Thoracic aorta (tissue), 2 donors: ENCODE measurements at places on chromosomes 7 and 10. TPM values are rescaled to one million over a fixed set of nuclear protein-coding genes. Genes with fewer than 3 reads are reported as not detected.
A peak's percentile ranks its signal among the peaks of the same experiment; 100 is the strongest.

GRCh38 chr7:27739909-27740448 lies at the start of gene TAX1BP1:
TSS of gene TAX1BP1 (plus strand) at chr7:27740162. CDS start at chr7:27748525, 8,363 bp downstream.
- peak within 1 kb of the TSS; percentile 100 for H3K27ac ChIP-seq
- H3K27me3 ChIP-seq = no peaks in the 10 kb centered on the region

DNA sequence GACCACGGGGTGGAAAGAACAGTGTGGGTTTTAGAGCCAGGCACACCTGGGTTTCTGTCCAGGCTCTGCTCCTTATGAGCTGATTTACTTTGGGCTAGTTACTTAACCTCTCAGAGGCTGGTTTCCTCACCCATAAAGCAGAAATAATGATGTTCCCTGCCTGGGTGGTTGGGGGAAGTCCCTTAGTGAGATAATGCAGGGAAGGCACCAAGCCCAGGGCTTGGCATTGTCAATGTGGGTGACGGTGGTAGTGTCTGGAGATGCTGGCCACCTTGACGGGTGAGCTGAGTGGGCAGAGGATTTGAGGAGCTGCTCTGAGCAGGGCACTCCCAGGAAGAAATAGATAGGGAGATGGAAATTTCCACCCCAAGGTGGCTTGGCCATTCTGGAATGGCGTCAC lies 65.2 kb downstream of the SH2D4B start:
- DNase-seq = no peak
- no peak overlapping the region for H3K27ac ChIP-seq
- H3K4me3 ChIP-seq = no peak overlapping the region
- no peaks in the 10 kb centered on the region for H3K36me3 ChIP-seq

The KIAA1217 gene
- total RNA-seq = 15.2 TPM

GRCh38 chr7:35494407-35494806 lies 200.5 kb downstream of the HERPUD2 start:
- no peaks in the 10 kb centered on the region for H3K4me1 ChIP-seq
- H3K4me3 ChIP-seq = no peak overlapping the region
- H3K27me3 ChIP-seq = no peaks in the 10 kb centered on the region
- no peaks in the 10 kb centered on the region for H3K36me3 ChIP-seq
- no peak for DNase-seq

- no peaks in the 10 kb centered on the region for H3K36me3 ChIP-seq
- peaks cover 3% of the 10 kb centered on the region for H3K4me1 ChIP-seq
- H3K27me3 ChIP-seq = no peaks in the 10 kb centered on the region
- DNase-seq = no peak
- H3K4me3 ChIP-seq = no peak overlapping the region
Observed at GRCh38 chr7:115060095-115060870, 138.4 kb downstream of the MDFIC start.

DNA sequence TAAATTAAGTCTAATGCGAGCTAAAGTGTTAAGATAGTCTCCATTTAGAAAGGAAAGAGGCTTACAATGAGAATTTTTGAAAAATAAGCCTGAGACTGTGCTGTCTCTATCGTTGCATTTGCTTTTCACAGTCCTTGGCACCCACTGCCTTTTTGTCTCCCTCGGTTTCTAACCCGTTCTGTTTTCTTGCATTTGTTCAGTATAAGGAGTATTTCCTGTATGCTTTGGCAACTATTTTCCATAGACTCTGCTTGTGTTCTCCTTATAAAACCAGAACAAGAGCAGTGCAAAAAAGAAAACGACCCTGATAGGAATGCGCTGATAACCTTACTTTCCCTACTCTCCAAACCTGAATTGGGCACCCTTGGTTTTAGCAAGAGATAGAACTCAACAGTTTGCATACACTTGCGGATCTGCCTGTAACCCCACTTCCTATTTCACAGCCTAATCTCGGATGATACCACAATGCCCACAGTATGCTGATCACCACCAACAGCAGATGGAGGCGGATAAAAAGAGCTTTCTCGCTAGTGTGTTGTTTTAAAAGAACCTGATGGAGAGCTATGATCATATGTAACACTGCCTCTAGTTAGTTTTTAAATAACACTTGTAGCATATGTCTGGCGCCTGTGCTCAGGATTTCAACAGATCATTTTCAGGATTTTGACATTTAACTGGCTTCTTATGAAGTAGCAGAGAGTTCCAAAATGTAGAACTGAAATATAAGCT lies 1.6 kb upstream of the ARHGAP12 start:
- H3K4me1 ChIP-seq = peaks cover 18% of the 10 kb centered on the region
- H3K36me3 ChIP-seq = no peaks in the 10 kb centered on the region
- no peak for DNase-seq
- H3K27ac ChIP-seq = peak overlapping the region; percentile 95
- peak overlapping the region; percentile 86 for H3K4me3 ChIP-seq

GRCh38 chr7:36440880-36441279 lies 51.2 kb downstream of the ANLN start:
- H3K4me3 ChIP-seq = no peak overlapping the region
- peaks cover 5% of the 10 kb centered on the region for H3K4me1 ChIP-seq
- no peaks in the 10 kb centered on the region for H3K36me3 ChIP-seq

GRCh38 chr10:116688241-116688711 lies 54.1 kb downstream of the HSPA12A start:
- no peak for DNase-seq
- peaks cover 16% of the 10 kb centered on the region for H3K4me1 ChIP-seq
- no peaks in the 10 kb centered on the region for H3K27me3 ChIP-seq

The PLXDC2 gene
- total RNA-seq = 105 TPM

GRCh38 chr7:155758348-155758747 lies 53.9 kb downstream of the SHH start:
- no peak for DNase-seq
- peaks cover 5% of the 10 kb centered on the region for H3K36me3 ChIP-seq
- H3K4me1 ChIP-seq = peaks cover 23% of the 10 kb centered on the region
- no peaks in the 10 kb centered on the region for H3K27me3 ChIP-seq
- no peak overlapping the region for H3K27ac ChIP-seq
- H3K4me3 ChIP-seq = no peak overlapping the region

GRCh38 chr7:4566714-4567113 lies 115.4 kb upstream of the FOXK1 start:
- H3K4me1 ChIP-seq = no peaks in the 10 kb centered on the region
- no peak overlapping the region for H3K4me3 ChIP-seq
- H3K36me3 ChIP-seq = no peaks in the 10 kb centered on the region
- no peak for DNase-seq

GRCh38 chr10:95814011-95814727 lies 58.2 kb downstream of the ENTPD1 start:
- H3K27me3 ChIP-seq = no peaks in the 10 kb centered on the region
- DNase-seq = no peak
- H3K4me1 ChIP-seq = peaks cover 27% of the 10 kb centered on the region
- H3K4me3 ChIP-seq = no peak overlapping the region
